ENCODE measurements at places on chromosomes 13 and 19.

- no peak for DNase-seq
Observed at GRCh38 chr13:107961849-107962608, 253.3 kb downstream of the LIG4 start.

GRCh38 chr13:37878496-37878895 lies 8.9 kb upstream of the TRPC4 start:
- no peak for DNase-seq

DNA sequence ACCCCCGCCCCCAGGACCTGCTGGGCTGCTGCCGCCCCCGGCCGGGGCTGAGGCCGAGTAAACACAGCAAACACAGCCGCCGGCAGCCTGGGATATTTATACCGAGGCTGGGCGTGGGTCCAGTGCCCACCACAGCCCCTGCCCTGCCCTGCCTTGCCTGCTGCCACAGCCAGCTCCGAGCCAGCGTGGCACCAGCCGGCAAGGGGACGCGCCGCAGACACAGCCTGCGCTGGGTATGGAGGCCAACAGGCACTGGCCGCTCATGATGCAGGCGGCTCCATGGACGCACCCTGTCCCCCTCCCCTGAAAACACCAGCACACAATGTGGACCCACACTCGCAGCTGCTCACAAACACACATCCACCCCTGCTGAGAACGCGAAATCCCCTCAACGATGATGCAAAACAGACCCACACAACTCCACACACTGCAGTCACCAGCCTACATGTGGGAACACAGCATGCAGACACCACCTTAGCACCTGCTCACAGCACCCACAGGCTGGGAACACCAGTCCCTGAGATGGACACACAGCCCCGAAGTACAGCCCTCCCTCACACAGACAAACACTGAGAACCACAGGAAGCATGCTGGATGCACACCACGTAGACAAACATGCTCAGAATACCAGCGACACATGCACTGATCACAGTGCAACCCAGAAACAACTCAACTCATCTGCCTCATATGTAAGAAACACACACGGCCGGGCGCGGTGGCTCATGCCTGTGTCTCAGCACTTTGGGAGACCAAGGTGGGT lies 16.2 kb downstream of the CCDC97 start:
- no peak for DNase-seq

DNA sequence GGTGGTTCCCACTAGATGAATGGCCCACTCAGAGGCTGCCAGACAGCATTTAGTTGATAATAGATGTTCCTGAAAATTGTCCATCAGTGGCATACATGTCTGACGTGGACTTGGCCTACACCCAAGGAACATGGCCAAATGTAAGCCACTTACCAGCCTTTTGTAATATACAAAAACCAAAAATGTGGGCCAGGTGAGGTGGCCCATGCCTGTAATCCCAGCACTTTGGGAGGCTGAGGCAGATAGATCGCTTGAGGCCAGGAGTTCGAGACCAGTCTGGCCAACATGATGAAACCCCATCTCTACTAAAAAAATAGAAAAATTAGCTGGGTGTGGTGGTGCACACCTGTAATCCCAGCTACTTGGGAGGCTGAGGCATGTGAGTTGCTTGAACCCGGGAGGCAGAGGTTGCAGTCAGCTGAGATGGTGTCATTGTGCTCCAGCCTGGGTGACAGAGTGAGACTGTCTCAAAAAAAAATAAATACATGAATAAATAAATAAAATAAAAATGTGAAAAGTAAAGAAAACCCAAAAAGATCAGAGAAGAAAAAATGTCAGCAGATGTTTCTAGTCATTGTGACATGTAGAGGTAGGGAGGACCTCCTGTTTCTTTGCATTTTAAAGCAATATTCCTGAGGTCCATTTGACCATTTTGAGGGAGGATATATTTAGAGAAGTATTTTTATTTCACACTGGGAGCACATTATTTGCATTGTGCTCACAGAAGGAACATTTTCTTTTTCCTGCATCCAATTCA lies 7.1 kb upstream of the WTIP start:
- DNase-seq: no peak

DNA sequence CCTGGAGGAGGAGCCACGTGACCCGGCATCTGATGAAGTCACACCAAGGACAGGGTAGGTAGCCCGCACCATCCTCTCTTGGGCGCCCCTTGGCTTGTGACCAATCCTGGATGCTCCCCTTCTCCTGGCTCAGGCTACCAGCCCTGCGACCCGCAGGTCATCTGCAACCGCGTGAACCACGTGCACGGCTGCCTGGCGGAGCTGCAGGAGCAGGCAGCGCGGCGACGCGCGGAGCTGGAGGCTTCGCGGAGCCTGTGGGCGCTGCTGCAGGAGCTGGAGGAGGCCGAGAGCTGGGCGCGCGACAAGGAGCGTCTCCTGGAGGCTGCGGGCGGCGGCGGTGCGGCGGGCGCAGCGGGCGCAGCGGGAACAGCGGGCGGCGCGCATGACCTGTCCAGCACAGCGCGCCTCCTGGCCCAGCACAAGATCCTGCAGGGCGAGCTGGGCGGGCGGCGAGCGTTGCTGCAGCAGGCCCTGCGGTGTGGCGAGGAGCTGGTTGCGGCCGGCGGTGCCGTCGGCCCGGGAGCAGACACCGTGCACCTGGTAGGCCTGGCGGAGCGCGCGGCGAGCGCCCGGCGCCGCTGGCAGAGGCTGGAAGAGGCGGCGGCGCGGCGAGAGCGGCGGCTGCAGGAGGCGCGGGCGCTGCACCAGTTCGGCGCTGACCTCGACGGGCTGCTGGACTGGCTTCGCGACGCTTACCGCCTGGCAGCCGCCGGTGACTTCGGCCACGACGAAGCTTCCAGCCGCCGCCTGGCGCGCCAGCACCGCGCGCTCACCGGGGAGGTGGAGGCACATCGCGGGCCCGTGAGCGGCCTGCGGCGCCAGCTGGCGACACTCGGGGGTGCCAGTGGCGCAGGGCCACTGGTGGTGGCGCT lies 45.9 kb downstream of the SPTBN4 start:
- DNase-seq: no peak

- no peak for DNase-seq
Observed at GRCh38 chr13:25295701-25296100, 5.7 kb upstream of the NUP58 start.

DNA sequence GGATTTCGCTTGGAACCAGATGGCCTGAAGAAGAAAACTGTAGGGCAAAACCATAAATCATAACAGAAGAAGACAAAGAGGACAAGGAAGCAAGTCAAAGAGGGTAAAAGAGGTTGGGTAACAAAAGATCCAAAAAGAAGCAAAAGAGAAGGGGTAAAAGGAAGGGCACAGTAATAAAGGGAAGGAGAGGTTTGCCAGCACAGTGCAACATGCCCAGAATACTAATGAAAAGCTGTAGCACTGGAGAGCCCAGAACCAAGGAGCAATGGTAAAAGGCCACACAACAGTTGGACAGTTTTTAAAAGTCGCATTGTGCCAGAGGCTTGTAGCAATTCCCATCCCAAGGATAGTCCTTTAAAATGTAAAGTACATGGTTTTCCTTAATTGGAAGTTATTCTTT lies 506.6 kb downstream of the PCDH9 start:
- DNase-seq: no peak

DNA sequence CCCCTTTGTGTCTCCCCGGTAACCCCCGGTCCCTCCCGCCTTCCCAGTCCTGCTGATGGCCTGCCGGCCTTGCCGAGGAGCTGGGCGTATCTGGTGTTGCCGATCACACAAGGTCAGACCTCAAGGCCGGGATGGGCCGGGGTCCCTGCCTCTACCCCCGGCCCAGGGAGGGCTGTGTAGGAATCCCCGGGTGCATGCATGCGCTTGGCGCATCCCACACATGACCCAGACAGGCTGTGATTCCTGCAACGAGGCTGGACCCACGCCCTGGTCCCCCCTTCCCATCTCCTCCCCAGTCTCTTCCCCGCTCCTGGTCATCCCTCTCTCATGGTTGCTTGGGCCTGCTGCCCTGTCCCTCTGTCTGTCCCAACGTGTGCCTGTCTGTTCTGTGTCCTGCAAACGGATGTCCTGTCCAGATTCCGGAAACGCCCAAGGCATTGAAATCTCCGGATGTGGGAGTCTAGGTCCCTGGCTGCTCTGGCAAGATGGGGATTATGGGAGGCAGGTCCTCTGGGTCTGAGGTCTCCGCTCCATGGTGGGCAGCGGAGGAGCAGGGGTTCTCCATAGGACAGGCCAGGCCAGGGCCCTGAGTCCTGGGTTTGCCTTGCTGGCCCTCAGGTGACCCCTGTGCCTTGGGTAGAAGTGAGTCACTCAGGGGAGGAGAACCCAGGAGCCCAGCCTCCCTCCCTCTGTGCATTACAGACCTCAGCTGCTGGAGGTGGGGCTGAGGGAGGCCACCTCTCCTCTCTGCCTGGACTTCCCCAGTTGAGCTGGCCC lies 1.6 kb downstream of the PKN1 start:
- DNase-seq: peak; percentile 85

DNA sequence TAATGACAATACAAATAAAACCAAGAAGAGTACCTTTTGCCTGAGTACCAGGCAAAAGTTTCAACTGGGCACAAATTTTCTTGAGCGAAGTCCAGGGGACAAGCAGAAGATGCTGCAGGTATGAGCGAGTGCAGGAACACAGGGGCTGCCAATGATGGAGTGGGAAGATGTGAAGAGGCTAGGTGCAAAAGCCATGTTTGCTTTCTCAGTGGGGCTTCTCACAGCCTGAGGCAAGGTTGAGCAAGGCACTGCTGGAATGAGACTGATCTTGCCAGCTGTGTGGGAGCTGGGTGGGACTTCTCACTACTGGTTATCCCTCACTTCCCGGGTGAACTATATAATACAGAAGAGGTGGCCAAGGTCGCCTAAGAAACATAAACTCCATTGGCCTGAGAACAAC lies 1200.7 kb downstream of the SLITRK1 start:
- no peak for DNase-seq
